HuH-7.5 (cell line): ENCODE measurements at places on chromosomes 2 and 18.

DNA sequence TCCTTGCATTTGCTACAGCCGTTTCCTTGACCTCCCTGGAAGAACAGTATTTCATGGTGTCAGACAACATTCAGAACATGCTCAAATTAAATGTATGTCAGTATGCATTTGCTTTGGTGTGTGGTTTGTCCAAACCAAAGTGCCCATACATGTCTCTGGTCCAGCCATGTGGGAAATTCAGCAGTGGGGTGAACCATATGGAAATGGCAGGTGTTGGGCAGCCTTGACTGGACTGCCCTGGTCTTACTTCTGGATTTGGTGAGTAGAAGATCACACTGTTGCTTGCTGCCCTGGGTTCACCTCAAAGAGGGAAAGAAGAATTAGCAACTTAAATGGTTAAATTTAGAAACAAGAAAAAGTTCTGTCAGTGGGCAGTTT, 84.5 kb downstream of the MSH2 start:
- no peak for DNase-seq

DNA sequence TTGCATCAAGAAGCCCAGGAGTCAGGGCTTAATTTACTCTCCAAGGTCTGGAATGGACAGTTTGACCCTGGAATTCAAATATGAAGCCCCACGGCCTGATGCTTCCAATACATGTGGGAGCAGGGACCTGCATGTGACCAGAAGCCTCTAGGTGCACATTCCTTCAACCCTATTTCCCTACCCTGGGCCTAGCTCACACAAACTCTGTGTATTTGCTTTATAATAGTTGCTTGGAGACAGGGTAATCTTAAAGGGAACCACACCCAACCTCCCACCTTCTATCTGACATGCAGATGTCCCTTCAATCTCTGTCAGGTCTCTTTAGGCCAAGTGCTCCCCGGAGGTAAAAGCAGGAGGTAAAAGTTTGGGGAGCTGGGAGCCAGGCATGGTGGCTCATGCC, 55.4 kb upstream of the PPP1CB start:
- DNase-seq: no peak

DNA sequence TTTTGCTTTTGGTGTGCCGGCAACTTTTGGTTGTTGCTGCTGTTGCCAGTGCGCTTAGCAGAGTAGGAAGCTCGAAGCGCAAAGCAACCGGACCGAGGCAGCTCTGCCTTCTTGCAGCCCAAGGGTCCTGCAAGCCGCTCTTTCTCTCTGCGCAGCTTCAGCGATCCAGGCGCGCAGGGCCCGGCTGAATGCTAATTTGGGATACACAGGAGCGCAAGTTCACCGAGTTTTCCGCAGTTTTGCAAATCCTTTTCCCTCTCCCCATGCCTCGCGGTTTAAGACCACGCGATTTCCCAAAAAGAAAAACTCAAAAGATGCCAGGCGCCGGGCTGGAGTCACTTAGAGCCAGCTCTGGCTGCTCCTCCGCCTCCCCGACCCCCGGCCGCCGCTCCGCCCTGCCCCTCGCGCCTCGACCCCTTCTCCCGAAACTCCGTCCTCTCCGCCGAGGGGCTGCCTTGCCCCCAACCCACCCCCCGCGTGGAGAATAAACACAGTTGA, 13.5 kb upstream of the SIX3 start:
- no peak for DNase-seq

DNA sequence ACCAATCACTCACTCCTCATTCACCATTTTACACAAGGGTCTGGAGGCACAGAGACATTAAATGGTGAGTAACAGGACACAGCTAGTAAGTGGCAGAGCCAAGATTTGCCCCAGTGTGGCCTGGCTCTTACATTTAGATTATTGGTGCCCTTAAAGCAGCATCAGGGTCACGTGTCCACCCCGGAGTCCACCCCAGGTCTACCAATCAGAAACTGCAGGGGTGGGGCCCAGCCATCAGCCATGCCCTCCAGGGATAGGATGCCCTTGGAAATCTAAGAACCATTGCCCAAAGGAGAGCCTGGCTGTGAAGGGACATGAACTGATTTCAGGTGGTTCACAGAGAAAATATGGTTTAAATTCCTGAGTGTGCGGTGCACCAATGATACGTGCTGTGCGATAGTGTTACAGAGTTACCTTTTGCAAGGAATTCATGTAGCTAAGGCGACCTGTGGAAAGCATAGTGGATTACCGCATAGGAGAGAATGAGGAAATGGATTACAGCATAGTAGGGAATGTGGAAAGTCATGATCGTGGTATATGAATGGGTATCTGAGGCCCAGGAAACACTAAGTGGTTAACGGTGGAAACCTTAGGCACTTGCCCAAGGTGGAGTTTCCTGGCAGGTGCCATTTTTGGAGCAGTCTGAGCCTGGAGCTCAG, 17.8 kb downstream of the IGFBP5 start:
- no peak for DNase-seq

- no peak for DNase-seq
These were observed 319.4 kb upstream of the FANCL start for GRCh38 chr2:58560531-58560930.

- no peak for DNase-seq
These were observed 26.2 kb downstream of the EPC2 start for GRCh38 chr2:148670773-148671172.

DNA sequence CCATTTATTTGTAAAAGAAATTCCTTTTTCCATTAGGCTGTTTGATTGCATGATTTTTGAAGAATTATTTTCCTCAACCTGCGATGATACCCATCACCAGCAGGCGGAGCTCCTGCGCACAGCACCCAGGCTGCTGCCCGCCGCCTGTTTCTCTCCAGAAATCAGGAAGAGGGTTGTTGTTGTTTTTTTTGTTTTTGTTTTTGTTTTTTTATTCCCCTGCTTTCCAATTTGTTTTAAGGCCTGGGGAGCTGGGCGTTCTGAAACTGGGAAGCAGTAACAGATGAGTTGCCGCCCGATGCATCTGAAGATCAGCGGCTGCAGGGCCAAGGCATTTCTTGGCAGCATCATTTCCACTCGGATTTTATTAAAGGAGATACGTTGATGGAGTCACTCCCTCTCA, 132.1 kb downstream of the MBP start:
- DNase-seq: peak; percentile 44

DNA sequence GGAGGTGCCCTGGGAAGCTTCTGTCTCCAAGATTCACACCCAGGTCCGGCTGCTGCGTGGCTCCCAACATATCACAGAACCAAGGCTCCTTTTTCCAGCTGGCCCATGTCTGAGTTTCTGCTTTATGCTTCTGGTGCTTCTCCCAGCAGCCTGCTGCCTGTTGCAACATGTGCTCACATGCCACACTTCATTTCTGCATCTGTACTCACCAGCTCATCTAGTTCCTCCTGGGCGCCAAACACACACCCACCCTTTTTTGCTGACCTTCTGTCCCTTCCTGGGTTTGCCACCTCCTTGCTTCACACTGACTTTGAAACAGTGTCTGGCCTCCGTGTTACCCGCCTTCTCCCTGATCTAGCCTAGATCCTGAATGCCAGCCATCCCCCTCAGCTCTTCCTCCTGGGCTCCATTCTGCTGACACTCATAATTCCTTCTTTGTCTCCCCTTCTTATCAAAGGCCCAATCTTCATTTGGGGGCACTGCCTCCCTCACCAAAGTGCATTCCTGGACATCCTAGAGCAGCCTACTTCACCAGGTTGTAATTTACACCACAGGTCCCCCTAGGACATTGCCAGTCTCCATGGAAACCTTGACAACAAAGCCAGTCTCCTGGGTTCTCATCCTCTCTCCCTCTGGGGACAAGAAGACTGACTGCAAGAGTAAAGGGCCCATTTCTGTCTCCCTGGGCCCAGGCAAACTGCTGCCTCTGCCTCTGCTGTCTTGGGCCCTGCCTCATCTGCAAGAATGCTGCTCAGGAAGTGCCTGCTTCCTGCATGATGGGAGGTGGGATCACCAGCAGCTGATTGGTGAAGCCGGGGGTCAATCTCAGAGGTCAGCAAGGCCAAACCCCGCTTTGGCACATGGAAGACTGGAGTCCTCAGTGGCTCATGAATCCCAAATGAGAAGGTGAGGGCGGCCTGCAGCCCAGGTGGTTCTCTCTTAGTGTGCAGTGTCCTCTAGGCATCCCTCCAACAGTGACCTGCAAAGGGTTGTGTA, 13.9 kb upstream of the PROM2 start:
- DNase-seq: no peak

DNA sequence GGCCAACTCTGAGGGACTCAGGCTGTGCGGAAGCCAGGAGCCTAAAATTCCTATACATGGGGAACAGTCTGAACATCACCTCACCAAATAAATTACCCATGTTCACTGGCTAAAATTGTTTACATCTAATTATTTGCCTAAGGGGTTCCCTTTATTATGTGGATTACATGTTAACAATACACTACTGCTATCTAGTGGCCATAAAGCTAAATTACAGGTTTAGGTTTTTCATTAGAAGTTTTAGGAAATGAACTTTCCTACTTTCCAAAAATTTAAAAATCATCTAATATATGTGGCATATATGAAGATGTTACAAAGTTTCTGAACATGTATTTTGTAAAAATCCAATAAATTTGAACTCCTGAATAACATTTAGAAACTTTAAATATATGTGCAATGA, 40.3 kb downstream of the PLA2R1 start:
- DNase-seq: no peak

DNA sequence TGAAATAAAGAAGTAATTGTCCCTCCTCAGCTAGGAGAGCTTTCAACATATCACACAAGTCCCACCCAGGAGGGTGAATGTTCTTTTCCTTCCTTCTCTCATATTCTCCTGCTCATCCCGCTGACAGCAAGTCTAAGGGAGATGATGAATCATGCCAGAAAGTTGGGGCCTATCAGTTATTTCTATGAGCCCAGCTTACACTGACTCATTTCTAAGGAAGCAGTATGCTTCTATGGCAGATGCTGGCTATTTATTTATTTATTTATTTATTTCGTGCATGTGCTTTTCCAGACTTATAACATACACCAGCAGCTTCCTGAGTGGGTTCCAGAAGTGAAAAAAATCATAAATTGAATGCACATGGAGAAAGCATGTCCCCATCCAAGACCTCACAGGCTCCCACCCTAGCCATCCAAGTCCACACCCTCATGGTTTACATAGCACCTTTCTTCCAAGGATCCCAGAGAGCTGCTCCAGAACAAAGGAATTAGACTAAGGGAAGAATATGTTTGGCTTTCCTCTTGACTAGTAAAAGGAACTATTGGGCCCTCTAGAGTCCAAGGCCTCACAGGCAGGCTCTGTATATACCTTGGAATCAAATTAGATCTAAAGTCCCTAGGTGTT, 1074.2 kb upstream of the ZEB2 start:
- DNase-seq: no peak
